GOT3 (cell line): ENCODE measurements at places on chromosomes 12 and 14.

- DNase-seq: no peak
Measured at GRCh38 chr12:51533799-51534198, 57.2 kb upstream of the SCN8A start.

GRCh38 chr12:50825372-50825838 is 17.3 kb upstream of the TMPRSS12 start:
- DNase-seq: no peak

GRCh38 chr12:34033628-34034296 is 11.5 kb downstream of the ALG10 start:
- DNase-seq: no peak

- no peak for DNase-seq
Measured at GRCh38 chr12:105083551-105084105, 630 bp downstream of the ALDH1L2 start.

DNA sequence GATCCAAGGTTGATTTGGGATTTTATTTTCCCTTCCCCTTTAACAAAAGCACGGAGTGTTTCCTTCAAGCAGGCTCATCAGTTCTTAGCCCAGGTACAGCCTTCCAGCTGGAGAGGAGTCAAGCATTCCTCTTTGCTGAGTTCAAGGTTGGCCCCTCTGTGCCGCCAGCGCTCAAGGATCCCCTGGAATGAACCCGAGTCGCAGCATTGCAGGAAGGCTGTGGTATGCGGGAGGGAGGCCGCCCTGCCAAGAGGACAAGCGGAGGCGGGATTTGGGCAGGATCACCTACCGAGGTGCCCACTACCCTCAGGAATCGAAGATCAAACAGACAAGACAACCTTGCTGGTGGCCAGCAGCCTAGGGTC is 53.9 kb upstream of the NCOR2 start:
- no peak for DNase-seq

DNA sequence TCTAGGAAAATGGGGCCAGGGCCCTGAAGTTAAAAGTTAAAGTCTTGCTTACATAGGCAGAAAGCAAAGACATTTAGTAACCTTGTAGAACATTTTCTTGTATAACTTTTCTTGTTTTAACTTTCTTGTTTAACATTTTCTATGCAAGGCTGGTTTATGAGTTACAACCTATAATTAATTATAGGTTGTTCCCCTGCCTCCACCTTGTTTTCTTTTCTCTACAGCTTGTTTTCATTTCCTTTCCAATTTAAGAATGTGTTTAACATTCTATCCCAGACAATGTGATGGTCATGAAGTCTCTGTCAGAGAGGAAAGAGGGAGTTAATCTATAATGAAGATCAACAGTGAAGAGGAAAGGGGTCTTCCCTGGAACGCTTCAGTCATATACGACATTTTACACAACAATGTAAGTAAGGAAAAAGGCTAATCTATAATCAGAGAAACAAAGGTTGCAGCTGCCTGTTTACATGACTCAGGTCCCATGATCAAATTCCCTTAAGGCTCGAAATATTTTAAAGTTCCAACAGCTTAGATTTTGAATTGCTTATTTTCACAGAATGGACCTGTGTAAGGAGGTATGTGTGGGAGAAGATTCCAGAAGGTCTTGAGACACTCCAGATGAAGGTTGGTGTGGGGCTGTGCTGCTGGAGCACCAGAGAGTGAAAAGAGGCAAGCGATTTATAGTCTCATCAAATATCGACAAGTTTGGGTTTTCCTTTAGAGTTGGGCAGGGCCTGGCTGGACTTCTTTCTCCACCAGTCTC is 34.2 kb upstream of the TCL1B start:
- DNase-seq: no peak

- DNase-seq: no peak
Measured at GRCh38 chr12:89469361-89469760, 55.2 kb downstream of the GALNT4 start.

DNA sequence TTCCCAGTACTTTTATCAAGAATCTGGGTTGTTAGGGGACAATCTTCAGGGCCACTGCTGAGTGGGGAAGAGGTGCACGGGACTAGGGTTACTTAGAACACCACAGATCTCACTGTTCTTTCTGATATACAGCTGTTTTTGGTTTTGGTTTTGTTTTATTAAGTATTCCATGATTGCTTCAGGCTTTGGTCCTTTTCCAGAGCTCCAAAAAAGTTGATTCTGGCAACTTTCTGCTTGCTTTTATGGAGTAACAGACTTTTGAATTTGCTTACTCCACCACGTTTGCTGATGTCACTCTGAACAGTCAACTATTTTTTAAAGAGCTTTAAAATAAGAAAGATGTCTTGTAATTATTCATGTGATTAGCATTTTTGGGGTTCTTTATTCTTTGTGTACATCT is 368.1 kb upstream of the FOXG1 start:
- no peak for DNase-seq

GRCh38 chr12:113237748-113238147 is 16.5 kb downstream of the TPCN1 start:
- DNase-seq: no peak

- DNase-seq: no peak
Measured at GRCh38 chr12:65867394-65867793, 43.1 kb downstream of the HMGA2 start.
